ENCODE measurements at places on chromosomes 13 and 19.

GRCh38 chr13:93976528-93976927 is 503.0 kb downstream of the DCT start:
- DNase-seq: no peak

DNA sequence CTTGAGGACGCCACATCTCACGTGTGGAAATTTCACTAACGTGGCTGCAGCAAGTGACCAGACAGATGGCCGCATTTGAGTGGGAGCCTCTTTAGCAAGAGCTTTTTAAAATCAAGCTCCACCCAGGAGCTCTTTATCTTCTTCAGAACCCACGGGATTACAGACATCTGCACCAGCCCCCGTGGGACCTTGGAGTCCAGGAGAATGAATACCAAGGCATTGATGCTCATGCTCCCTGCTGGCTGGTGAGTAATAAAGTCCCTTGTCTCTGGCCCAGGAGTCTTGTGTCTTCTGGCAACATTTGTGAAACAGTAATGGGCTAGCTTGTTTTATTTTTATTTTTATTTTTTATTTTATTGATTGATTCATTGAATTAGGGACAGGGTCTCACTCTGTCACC is 64.4 kb downstream of the TRPM4 start:
- no peak for DNase-seq

DNA sequence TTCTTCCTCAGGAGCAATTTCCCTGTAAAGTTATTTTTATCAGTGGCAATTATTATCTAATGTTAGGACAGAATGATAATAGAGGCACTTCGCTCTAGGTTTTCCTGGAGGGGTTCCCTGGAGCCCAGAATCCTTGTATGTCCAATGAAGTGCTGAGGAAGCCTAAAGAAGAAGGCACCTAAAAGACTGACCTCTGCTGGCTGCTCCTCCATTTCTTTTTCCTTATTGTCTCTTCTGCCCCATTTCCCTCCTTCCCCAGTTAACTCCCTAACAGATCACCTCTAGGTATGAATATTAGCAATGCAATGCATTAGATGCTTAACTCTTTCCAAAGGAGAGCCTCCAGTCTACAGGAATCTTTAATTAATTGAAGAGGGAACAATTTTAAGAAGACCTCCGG is 985.4 kb downstream of the DIAPH3 start:
- peak; percentile 1 for DNase-seq

DNA sequence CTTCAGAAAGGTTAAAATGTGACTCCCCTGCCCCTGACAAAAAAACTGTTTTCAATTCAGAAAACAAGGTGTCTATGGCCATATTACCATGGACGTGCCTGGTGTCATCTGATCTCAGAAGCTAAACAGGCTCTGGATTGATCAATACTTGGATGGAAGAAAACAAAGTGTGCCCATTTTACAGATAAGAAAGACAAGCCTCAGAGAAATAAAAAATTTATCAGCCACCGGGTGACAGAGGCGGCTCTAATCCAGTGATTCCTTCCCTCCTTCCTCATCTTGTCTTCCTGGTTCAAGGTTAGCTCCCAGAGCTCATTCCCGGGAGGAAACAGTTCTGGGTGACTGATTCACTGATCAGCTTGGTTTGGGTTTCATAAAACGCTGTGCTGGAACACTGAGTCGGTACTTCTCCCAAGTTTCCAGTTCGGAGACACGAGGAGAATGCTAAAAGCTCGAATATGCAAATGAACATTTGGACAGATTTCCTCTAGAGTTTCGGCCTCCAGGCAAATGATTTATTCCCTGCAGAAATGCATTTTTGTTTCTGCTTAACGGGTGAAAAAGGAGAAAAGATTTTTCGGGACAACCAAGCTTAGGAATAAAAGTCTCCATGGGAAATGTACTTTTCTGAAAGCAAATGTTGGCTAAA is 211.2 kb downstream of the UQCRFS1 start:
- DNase-seq: no peak

DNA sequence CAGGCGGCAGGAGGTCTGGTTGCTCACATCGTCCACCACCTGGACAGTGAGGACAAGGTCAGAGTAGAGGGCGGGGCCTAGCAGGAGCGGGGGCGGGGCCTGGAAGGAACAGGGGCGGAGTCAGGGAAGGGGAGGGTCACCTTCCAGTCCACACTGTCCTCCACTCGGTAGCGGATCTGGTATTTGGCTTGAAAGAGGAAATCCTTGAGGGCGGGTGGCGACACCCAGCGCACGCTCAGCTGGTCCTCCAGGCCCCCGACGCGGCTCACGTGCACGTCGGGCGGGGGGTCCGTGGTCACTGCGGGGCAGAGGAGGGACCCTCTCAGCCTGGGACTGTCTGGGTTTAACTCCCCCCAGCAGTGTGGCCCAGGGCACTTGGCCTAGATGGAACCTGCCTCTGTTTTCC is 8.2 kb downstream of the REX1BD start:
- DNase-seq: no peak

DNA sequence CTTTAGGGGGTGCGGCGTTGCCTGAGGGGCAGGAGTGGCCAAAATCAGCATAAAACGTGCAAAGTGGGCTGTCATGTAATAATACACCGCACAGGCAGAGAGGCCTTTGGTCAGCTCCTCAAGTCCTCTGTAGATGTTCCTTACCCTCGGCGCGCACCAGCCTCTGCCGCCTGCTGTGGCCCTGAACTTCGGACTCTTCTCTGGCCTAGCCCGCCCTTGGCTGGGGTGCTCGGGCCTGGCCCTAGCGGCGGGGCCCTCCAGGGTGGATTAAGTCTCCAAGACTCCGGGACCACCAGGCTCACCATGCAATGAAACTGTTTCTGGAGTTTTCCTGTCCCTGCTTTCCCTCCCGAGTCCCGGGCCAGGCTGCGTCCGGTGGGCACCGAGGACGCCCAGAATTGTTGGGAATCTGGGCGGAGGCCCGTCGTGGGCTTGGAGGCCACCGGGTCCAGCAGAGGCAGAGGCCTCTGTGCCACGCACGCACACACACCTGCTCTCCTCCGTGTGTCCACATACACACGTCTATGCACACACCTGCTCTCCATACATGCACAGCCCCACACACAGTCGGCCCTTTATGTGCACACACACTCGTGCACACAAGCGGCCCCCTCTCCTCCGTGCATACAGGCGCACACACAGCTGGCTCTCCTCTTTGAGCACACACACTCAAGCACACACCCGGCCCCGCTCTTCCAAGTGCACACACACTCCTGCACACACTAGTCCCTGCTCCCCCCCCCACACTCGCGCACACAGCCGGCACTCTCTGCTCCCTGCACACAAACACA is 1.5 kb upstream of the TFDP1 start:
- no peak for DNase-seq

- DNase-seq: no peak
Measured at GRCh38 chr19:50822661-50823208, 852 bp downstream of the KLK1 start.
